ENCODE measurements at places on chromosomes 12 and 14. TPM values are rescaled to one million over a fixed set of nuclear protein-coding genes. Genes with fewer than 3 reads are reported as not detected.

The LLPH gene
- total RNA-seq: 19.0 TPM

The PIWIL1 gene
- total RNA-seq: not detected

The CLEC1B gene
- total RNA-seq: not detected

The SLCO1B3 gene
- total RNA-seq: not detected
